ENCODE measurements at places on chromosomes 5 and 9.

- no peak for DNase-seq
Observed at GRCh38 chr9:68741704-68742332, 36.8 kb downstream of the PIP5K1B start.

- DNase-seq: no peak
Observed at GRCh38 chr9:91803151-91803940, 146.7 kb downstream of the ROR2 start.

- DNase-seq: no peak
Observed at GRCh38 chr9:91223000-91223399, 138.7 kb downstream of the AUH start.

GRCh38 chr5:112329419-112330090 is 89.5 kb downstream of the EPB41L4A start:
- no peak for DNase-seq

- no peak for DNase-seq
Observed at GRCh38 chr5:38780945-38781344, 64.9 kb upstream of the OSMR start.

- no peak for DNase-seq
Observed at GRCh38 chr5:164220522-164220921, 715.1 kb downstream of the MAT2B start.

- DNase-seq: no peak
Observed at GRCh38 chr5:119177226-119177625, 106.3 kb downstream of the DMXL1 start.

DNA sequence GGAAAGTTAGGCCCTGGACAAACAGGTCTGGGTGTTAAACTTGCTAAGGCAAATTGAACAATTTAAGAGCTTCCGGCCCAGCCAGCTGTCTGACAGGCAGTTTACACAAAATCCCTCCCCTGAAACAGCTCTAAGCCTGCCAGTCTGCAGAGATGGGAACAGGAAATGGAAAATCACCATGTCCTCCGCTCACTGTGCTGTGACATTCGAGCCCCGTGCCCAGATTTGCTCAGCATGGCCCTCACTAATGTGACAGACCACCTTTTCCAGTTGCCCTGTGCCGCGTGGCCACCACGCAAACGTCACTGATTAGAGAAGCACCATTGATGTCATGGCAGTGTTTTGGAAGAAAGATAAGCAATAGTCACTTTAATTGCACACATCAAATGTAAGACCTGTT is 41.0 kb downstream of the CCNJL start:
- no peak for DNase-seq

GRCh38 chr5:158538506-158539074 is 561.1 kb downstream of the EBF1 start:
- no peak for DNase-seq

DNA sequence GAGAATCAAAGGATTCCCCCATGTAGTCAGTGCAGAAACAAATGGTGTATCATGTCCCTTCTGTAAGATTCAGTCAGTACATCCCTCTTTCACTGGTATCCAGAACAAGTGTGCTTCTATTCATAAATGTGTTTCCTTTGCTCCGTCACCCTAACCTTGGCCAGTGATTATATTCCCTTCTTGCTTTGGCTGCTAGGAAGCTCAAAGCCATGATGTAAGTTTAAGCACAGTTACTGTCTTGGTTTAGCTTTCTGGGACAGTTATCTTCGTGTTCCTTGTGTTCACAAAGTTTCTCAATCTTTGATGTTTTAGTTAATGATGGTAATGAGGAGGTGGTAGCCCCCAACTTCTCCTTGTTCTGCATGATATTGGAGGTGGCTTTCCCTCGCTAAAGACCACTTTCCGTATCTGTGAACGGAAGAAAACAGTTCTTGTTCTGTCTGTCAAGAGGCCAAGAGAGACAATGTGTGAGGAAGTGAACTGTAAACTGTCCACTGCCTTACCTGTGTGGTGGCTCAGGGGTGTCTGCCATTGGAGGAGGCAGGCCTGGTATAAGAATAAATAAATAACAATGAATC is 2.2 kb upstream of the AMBP start:
- no peak for DNase-seq

DNA sequence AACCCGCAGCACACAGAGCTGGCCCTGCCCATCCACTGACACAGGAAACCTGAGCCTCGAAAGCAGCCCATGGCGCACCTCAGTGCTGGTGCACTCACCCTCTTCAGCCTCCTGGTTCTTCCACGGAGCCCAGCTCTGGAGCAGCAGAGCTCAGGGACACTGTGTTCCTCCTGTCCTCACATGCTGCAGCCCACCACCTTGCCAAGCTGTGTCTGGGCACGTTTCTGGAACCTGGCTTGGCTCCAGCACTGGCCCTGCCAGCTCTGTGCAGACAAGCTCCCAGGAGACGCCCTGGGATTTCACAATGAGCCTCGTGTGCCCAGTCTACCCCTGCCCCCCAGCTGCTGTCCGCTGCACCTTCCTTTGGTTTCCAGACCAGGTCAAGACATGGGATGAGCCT is 119.5 kb downstream of the SYK start:
- DNase-seq: no peak

DNA sequence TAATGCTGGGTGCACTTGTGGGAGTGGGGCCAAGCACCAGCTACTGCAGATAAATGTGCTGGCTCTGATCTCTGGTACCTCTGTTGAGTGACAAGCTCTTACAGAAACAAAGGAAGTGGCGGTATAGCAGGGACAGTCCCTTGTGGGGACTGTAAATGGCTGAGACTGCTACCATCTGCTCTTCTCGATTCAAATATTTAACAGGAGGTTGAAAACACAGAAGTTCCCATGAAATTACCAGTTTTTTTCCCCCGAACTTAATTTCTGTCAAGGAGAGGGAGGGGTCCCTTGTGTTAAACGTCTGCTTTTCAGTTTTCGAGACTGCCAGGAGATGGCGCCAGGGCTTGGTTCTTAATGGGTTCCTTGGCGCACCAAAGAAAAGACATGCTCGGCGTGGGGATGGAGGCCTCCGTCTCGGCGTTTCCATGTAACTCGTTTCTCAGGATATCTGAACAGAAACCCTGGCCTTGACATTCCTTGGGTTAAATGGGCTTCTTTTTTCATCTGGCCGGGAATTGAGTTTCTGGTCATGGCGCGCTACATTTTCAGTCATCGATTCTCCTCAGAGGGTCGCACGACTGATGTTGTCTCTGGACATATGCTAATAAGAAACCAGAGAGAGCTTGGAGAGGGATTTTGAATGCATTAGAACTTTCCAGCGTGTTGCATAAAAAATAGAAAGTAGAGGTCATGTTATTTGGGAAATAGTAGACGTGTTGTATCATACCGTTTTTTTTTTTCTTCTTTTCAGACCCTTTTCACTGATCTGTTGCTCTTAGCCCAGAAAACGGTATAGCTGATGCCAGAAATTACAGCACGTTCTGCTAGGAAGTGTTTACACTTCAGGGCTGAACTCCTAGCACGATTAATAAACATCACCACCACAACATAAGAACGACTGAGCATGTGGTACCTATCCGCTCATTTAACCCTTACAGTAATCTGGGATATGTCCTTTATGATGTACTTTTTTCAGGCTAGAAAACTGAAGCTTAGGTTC is 64.0 kb downstream of the CARTPT start:
- DNase-seq: no peak

GRCh38 chr5:68170826-68171558 is 44.6 kb upstream of the PIK3R1 start:
- no peak for DNase-seq

DNA sequence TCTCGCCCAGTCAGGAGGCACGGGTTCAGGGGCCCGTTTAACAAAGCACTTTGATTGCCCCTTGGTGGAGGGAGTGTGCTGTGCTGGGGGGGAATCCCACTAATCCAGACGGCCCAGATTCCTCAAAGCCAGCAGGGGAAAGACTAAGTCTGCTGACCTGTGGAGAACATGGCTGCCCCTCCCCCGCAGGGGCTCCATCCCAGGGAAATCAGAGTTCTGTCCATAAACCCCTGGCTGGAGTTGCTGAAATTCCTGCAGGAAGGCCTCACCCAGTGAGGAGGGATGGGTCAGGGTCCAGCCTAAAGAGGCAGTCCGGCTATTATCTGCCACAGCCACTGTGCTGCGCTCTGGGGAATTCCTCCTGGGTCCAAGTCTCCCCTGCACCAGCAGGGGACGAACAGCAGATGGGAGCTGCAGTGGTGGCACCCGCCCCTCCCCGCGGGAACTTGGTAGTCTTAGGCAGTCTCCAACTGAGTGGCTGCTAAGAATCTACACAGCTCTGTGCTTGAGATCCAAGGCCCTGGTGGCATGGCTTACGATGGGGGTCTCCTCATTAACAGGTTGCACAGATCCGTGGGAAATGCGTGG is 174.0 kb upstream of the DAB2 start:
- no peak for DNase-seq

DNA sequence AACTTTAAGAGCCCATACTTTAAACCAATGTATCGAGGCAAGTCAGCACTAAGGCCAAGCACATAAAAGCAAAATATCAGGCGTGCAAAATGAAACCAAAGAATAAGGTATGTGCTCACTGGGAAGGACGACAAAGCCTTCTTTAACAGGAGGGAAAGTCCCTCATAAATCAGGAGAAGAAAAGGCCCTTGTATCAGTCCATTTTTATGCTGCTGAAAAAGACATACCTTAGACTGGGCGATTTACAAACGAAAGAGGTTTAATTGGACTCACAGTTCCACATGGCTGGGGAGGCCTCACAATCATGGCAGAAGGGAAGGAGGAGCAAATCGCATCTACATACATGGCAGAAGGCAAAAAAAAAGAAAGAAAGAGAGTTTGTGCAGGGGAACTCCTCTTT is 68.9 kb downstream of the UBE2QL1 start:
- no peak for DNase-seq

DNA sequence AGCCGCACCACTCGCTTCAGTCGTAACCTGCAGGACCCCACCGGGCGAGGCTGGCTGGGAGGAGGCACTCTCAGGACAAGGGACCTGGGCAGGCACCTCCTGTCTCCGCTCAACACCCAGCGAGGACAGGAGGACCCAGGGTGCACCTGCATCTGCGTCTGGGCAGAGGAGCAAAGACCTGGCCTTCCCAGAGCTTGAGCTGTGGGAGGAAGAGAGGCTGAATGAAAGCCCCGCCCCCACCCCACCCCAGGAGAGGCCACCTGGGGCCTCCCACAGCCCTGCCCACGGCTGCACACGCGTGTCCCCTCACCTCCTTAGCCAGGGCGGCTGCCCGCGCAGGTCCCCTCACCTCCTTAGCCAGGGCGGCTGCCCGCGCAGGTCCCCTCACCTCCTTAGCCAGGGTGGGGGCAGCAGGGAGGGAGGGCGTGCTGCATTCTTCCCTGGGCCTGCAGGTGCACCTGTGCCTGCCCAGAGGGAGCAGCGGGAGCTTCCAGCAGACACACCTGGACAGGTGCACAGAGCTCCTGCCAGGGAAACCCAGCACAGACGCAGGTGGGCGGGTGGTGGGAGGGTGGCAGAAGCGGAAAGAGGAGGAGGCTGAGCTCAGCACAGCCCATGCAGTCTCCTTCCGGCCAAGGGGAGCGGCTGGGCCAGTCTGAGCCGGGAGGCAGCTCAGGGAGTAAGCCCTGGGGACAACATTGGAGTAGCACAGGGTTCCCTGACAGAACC is 18.5 kb upstream of the SLC12A7 start:
- no peak for DNase-seq

GRCh38 chr9:72902268-72902667 is 50.6 kb downstream of the ALDH1A1 start:
- DNase-seq: no peak

Measured in stimulated activated CD8-positive, alpha-beta memory T cell treated with anti-CD3 and anti-CD28 coated beads, Interleukin-7, amount 100 ng/mL, for 1 hour (primary cell).